CD8-positive, alpha-beta T cell (primary cell): ENCODE measurements at places on chromosomes 7 and 10.

DNA sequence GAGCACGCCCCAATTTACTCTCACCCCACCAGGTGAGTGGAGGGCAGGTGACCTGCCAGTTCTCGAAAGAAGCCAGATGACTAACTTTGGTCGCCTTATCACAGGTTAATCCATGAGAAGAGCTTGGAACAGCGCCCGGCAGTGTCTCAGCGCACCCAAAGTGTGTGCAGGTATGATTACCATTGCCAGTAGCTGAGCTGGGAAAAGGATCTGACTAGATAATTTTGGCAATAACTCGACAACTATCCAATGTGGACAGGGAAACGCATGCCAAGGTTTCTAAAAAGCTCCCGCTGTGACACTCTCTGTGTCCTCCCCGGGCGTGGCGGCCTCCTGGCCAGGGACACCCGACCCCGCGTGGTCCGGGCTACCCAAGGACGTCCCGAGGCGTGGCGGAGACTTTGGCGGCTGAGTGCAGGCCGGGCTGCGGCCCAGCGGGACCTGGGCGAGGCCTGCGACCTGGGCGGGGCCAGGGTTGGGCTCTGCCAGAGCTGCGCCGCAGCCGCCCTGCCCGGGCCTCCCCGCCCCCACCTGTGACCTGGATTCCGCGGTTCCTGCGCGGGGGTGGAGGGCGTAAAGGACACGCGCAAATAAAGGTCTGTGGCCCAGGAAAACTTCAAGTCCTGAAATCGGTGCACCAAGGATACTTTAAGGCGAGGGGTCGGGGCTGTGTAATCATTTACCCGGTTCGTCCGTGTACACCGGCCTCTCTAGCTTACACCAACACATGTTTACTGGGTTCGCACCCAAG lies 13.7 kb upstream of the WAPL start:
- DNase-seq = peak; percentile 43

DNA sequence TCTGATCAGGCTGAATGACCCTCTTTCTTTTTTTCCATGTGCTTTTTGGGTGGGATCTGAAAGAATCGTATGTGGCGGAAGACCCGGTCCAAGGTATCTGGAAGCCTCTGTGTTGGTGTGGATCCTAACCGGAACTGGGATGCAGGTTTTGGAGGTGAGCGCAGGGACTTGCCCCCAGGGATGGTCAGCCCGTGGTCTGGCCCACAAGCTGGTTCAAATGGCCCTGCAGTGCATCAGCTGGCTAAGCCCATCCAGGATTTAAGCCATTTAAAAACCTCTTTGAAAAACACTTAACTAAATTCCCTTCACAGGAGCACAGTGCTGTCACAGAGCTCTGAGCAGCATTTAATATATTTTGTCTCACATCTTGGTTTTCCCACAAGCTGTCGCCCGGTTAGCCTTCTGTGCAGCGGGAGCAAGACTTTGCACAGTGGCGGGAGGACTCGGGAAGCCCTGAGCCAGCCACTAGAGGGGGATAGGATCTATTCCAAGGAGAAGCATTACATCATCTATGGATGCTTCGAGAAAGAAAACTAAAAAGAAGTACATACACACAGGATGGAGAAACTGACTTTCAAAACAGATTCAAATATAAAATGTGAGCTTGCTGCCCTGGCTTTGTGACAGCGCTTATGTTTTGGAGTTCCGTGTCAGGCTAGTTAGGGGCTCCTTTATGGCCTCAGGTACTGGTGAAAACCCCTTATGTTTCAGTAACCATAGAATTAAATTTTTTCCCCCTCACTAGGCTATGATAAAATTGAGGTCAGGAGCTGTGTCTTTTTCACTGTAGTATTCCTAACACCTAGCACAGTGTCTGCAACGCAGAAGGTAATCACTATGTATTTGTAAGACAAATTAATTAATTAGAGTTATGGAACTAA lies 11.3 kb downstream of the CPA2 start:
- DNase-seq = no peak

DNA sequence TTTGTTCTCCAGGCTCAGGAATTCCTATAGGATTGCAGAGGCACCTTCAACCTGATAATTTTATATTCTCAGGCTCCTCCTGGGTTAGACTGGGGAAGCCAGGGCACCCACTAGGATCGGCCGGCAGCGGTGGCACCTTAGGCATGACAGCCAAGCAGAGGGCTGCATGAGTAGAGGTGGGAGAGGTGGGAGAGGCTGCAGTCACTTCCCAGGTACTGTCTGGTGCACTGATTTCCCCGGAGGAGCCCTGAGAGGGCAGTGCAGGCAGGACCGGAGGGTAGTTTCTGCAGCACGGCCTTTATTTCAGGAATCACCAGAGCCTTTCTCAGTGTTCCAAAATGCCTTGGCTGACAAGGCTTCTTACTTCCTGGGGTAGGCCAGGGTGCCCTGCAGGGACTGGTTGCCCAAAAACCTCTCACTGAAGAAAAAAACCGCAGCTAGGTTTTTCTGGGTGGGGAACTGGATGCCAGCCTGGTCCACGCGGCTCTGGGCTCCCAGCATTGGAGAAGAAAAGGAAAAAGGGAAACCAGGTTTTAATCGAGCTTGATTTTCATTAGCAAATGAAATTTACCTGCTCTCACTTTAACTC lies 3.6 kb upstream of the HOXA13 start:
- no peak for DNase-seq

DNA sequence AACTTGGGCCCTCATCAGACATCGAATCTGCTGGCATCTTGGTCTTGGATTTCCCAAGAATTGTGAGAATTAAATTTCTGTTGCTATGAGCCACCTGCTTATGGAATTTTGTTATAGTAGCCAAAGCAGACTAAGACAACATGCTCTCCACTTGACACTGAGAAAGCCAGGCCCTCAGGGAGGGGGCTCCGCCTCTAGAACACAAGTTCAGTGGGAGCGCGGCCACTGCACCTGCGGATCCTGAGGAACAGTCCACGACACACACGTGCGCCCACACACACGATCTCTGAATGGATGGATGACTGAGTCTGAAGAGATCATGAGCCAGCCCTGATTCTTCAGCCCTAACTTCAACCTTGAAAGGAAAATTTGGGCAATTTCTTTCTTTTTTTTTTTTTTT lies 73.7 kb downstream of the CTBP2 start:
- no peak for DNase-seq

- DNase-seq = no peak
Measured at GRCh38 chr7:45342236-45342635, 184.6 kb downstream of the RAMP3 start.
